ENCODE measurements at places on chromosomes 6 and 20.

GRCh38 chr6:107106165-107106564 lies 9.2 kb downstream of the BEND3 start:
- DNase-seq, result no peak

DNA sequence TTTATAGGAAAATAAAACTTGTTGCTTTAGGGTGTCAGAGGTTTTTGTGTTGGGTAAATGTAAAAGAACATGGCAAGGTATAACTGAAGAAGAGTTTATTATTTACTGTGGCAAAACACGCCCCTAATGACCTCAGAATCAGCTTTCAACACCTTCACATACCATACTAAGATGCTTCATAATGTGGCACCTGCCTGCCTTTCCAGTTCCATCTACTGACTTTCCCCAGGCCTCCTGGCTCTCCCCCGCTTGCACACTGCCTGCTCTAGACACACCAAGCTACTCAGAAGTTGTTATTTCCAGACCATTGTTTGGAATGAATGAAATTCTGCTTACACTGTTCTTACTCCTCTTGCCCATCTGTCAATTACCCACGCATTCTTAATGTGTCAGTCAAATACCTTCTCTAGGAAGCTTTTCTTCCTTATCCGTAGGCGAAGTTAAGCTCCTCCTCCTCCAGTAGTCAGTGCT lies 1.8 kb downstream of the TIAM2 start:
- no peak for DNase-seq

DNA sequence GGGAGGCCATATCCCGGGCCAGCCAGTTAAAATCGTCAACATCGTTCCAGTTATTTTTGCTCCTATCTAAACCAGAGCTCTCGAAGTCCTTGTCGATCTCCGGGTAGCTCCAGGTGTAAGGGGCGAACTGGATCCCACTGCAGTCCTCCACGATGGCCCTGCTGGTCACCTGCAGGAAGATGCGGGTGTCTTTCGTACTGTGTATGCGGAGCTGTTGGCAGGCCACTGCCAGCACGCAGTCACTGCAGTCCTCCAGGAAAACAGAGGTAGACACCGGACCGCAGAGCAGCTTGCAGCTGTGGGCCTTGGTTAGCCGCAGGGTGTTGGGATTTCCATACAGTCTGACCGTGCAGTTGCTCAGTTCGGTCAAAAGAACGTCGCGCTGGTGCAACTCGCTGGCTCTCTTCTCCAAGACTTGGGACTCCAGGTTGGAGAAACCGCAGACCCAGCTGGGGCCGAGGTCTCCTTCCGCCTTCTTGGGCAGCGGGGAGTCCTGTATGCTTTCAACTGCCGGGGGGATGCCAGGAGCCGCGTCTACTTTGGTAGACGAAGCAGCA lies 742 bp downstream of the TBCC start:
- no peak for DNase-seq

DNA sequence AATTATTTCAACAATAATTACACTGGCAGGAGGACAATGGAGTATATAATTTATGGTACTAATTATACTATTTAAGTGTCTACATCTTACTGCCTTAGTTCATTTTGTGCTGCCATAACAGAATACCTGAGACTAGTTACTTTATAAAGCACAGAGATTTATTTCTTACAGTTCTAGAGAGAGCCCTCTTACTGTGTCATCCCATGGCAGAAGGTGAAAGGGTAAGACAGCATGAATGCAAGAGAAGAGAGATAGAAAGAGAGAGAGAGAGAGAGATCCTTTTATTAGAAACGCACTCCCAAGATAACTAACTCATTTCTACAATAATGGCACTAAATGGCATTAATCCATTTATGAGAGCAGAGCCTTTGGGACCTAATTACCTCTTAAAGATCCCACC lies 314.7 kb downstream of the EPM2A start:
- DNase-seq, result no peak

GRCh38 chr6:170066679-170067078 lies 224.2 kb downstream of the DLL1 start:
- DNase-seq, result no peak

GRCh38 chr6:105453968-105454367 lies 51.1 kb upstream of the PREP start:
- DNase-seq, result no peak

DNA sequence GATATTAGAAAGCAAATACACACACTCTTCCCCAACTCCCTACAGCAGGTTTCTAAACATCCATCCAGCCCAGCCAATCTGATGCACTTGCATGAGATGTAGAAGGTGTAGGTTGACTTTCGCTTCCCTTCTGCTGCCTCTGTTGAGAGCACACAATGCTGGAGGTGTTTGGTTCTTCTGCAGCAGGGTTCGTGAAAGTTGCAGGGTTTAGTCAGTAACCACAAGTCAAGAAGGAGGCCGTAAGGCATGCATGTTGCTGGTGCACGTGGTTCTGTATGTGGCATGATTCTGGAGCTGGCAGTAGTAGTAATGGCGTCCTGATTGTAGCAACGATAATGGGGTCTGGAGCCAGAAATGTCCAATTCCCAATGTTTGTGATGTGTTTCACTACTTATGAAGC lies 53.0 kb downstream of the DEK start:
- DNase-seq, result no peak

- DNase-seq, result no peak
Observed at GRCh38 chr6:99629293-99629692, 22.7 kb downstream of the PRDM13 start.

DNA sequence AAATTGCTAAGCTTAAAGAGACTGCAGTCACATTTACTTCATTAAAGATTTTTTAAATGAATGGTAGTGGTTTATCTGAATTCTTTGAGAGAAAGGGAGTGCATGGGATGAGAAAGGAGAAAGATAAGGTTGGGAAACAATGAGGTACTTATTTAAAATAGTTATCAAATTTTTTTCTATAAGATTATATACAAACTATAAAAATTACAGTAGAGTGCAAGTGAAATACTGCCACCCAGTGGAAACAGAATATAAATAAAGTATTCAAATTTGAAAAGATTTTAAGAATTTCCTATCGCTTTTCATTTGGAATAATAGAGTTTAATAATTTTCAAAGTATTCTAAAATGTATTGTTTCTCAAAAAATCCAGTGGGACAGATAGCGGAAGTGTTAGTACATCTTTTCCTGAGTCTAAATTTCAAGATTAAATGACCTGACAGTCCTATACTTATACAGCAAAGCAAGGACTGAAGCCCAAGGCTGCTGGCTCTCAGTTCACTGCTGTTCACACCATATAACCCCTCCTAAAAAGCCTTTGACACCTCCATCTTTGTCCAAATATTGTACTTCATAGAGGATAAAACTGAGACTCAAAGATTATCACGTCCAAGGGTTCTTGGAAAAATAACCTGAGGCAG lies 31.1 kb downstream of the EPM2A start:
- DNase-seq, result no peak

DNA sequence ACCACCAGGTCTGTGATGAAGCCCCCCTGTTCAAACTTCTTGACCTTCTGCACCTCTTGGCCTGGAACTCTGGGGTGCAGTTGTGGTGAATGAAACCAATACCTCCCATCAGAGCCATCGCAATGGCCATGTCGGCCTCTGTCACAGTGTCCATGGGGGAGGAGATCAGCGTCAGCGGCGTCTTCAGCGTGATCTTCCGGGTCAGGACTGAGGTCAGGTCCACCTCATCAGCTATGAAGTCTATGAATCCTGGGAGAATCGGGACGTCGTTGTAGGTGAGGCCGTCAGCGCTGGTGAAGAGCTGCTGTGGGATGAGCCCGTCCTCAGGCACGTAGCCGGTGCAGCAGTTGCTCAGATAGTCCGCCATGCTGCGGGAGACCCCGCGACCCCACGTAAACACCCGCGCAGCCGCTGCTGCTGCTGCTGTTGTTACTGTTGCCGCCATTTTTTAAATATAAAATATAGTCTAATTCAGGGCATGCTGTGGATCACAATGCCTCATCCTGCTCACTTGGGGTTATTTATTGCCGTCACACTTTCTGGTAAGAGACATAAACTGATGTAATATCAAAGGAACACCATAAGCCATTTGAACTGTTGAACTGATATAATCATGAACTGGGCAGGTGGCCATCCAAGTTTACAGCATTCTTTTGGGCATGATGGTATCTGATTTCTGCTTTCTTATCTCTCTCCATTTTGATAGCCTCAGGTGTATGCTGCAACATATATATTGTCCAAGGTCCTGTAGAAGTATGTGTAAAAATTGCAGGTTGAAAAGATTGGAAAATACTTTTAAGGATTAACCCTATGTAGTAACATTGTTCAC lies 18.7 kb upstream of the RNF144B start:
- DNase-seq, result no peak

DNA sequence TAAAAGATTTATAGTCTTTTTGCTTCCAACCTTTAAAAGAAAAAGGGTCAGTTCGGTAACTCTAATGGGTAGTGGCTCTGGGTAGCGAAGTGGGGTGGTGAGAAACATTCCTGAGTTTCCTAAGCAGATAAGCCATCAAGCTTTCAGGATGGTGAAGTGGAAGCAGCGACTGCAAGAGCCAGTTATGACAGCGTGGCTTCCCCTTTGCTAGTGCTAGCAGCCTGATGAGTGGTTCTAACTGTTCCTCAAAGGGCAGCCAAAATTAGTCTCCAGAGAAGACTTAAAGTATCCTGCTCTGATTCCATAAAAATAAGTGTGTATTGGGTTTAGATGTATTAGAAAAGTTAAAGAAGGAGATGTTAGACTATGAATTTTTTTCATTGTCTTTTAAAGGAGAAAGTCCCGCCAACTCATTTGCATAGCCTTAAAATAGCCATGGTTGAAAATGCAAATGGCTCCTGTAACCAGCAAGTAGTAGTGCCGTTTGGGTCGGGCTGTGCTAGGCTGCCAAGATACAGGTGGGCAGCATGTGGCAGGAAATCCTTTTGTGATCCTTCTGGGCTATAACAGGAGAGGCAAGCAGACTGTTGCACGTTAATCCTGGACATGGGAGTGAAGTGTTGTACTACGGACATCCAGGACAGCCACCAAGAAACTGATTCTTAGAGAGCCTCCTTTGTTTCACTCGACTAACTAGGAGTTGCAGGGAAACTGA lies 18.0 kb downstream of the ELOVL2 start:
- no peak for DNase-seq

GRCh38 chr6:38542031-38542430 lies 97.7 kb downstream of the BTBD9 start:
- no peak for DNase-seq

- no peak for DNase-seq
Observed at GRCh38 chr6:43276577-43277305, 21.3 kb upstream of the SLC22A7 start.

DNA sequence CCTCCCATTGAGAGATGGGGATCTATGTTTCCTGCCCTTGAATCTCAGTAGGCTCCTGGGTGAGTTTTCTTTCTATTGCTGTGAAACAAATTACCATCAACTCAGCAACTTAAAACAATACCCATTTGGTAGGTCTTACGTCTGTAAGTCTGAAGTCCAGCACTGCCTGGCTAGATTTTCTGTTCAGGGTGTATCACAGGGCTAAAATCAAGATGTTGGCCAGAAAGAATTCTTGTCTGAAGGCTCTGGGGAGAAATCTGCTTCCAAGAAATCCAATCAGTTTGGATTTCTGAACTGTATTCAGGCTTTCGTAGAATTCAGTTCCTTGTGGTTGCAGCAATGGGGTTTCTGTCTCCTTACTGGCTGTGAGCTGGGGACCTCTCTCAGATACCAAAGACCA lies 99.6 kb upstream of the SLC24A3 start:
- no peak for DNase-seq

DNA sequence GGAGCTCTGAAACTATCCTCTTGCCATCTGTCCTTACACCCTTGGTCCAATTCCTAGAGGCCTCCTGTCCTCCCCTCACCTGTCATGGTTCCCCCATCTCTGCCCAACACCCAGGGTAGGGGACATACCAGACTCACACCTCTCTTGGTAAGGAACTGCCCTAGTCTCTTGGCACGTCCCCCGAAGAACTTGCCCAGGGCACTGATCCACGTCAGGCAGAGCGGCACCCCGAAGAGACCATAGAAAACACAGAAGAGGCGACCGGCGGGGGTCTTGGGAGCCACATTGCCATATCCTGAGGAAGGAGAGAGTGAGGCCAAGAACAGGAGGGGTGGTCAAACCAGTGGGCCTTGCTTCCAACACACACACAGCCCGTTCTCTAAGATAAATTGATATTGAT lies 34.8 kb downstream of the KCNK5 start:
- no peak for DNase-seq

- no peak for DNase-seq
Observed at GRCh38 chr6:106446287-106446885, 85.9 kb downstream of the CRYBG1 start.

GRCh38 chr6:147548921-147549475 lies 40.5 kb downstream of the SAMD5 start:
- no peak for DNase-seq

DNA sequence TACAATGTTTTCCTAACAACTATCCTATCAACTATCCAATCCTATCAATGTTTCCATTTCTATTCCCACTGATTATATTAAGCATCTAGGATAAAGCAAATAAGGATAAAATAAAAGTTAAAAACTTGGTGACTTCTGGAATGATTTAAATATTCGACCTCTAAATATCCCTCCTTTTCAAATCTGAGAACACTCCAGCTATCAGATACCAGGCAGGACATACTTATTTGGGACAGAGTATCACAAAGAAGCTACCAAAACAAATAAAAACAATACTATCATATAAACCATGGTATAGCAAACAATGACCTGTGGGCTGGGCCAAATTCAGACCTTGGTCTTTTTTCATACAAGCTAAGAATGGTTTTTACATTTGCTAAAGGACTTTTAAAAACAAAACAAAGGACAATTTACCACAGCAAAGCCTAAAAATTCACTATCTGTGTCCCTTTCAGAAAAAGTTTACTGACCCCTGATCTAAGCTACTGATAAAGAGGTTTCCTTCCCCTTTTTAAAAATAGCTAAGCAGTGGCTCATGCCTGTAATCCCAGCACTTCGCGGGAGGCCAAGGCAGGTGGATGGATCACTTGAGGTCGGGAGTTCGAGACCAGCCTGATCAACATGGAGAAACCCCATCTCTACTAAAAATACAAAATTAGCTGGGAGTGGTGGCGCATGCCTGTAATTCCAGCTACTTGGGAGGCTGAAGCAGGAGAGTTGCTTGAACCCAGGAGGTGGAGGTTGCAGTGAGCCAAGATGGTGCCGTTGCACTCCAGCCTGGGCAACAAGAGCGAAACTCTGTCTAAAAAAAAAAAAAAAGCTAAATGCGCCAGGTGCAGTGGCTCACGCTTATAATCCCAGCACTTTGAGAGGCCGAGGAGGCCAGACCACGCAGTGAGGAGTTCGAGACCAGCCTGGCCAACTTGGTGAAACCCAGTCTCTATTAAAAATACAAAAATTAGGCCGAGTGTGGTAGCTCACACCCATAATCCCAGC lies 6.0 kb downstream of the NUP153 start:
- DNase-seq, result no peak

DNA sequence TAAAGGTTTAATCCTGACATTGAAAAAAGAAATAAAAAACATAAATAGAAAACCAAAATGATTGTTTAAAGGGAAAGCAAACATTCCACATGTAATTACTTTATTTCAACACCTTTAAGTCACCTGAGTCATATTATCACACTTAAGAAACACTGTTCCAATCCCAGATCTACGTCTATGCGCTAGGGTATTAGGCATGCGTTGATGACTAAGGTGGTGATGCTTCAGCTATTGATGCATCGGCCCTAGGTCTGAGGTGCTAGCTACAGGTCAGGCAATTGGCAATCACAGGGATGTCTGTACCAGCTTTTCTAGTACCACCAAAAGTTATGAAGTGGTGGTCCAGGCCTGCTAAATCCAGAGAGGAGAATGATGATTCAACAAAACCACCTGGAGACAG lies 97.7 kb upstream of the BCLAF1 start:
- DNase-seq, result no peak
